Natural killer cell (primary cell): ENCODE measurements at places on chromosomes 5 and 9.

GRCh38 chr9:18185196-18185595 lies 288.8 kb upstream of the ADAMTSL1 start:
- no peak for DNase-seq

DNA sequence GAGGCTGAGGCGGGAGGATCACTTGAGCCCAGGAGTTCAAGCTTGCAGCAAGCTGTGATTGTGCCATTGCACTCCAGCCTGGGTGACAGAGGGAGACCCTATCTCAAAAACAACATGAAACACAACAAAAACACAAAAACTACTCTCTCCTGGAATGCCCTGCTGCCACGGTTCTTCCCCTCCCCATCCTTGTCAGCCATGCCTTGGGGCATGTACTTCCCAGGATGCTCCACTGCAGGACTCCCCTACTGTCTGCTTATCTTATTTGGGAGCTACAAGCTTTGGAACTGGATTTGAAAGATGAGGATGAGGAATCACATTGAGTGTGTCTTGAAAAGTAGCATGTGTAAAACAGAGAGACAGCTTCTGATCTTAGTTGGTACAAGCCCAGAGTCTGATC lies 40.1 kb upstream of the KIAA1958 start:
- DNase-seq: no peak

DNA sequence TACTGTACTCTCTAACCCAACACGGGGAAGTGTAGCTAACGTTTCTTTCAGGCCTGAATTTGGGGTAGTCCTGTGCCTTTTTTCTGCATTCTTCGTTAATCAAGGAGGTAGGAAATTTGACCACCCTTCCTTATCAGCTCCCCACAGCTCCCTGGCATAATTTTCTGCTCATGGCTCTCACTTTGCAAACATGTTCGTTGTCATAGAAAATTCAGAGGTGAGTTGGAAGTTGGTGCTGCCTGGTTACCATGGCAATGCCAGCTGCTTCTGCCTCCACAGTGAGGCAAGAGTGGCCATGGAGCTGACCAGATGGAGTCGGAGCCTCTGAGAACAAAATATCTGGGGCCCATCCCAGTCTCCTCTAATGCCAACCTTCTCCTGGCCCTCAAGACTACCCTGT lies 116.6 kb upstream of the BOD1 start:
- no peak for DNase-seq

DNA sequence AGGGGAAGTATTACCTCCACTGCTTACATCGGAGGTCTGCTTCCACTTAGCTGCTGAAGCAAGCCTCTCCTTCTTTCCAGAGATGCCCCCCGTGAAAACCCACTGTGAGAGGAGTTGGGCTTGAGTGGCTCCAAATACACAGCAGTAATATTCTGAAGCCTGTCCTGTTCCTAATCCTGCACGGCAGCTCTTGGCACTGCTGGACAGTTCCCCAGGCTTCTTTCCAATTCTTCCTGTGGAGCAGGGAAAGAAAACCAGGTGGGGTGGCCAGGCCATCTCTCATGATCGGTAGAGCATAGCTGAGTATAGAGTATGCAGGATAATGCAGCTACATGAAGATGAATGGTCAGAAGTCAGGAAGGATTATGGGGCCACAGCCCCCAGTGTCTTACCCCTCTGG lies 335.3 kb downstream of the MARCHF11 start:
- no peak for DNase-seq

- DNase-seq: no peak
Observed at GRCh38 chr5:60483050-60483449, 216.9 kb downstream of the DEPDC1B start.

GRCh38 chr5:179407191-179408175 lies 62.2 kb upstream of the ADAMTS2 start:
- no peak for DNase-seq
